ENCODE measurements at places on chromosomes 4 and X.

DNA sequence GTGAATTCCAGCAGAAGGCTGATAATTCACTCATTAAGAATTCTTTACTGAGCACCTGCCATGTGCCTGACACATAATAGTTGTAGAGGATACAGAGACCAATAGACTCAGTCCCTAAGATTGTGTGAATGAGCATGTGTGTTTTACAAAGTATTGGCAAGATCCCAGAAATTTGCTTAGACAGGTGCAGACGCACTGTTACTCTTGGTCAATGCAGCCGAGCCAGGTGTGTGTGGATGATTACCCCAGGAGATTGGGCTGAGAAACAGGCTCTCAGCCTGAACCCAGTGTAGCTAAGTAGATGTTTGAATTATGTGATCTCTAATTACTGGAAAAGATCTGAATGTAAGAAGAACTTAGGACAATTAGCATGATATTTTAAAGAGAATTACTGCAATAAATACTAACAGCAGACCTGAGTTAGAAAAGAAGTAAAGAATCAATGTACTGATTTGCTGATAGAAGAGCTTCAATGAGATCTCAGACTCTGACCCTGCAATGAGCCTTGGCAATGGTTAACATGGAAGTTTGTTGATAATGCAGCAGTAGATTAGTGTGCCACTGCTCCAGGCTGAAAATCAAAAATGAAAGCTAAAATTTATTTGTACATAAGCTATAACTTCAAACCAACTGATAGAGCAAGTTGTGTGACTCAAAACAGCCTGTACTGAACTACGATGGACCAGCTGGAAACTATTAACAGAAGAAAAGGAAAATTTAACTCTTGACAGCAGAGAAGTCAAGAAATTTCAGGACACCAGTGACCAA is 32.2 kb upstream of the NDST4 start:
- no peak for DNase-seq

DNA sequence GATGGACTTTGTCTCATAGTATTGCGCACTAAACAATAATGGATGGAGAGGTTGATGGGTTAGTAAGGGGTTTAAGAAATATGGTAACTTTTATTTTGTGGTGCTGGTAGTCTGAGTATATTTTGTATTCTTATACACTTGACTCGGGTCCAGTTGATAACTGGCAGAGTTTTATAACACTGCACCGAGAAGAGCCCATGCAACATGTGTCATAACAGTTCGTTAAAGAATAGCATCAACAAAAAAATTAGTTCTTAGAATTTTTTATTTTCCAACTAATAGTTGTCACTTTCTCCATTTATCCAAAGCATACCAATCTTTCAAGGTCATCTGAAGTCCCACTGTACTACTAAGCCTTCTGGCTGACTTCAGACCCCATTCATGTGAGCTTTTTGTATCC is 175.1 kb downstream of the SOWAHB start:
- no peak for DNase-seq

DNA sequence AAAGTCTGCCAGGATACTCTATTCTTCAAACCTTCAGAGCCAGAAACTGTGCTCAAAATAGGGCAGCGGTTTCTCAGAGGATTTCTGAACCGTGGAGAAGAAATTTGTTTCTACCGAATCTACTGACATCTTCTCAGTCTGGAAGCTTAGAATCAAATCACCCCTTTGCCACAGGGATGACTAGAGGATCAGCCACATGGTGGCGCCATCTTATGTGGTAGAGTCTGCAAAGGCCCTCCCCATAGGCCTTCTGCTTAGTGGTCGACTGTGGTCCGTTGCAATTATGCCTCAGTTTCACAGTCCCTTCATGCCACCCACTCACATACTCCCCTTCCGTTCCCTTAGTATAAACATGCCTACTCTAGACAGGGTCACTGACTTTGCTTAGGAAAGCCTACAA is 680.7 kb upstream of the SPANXN1 start:
- no peak for DNase-seq

DNA sequence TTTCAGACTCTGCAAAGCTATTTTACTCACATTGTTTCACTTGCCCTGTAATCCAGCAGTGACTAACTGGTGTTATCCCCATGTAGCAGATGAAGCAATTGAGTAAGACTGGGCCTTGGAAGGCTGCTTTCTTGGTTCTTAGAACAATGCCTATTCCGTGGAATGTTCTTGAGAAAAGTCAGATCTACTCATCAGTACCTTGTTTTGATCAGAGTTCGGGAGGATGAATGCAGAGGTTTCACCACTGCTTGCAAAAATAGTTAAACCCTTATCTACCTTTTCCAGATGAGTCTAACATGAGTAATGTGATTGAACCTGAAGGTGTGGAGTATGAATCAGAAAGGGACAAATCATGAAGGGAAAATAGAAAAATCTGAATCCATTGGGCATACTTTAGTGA is 1.8 kb downstream of the MAOB start:
- DNase-seq = no peak

DNA sequence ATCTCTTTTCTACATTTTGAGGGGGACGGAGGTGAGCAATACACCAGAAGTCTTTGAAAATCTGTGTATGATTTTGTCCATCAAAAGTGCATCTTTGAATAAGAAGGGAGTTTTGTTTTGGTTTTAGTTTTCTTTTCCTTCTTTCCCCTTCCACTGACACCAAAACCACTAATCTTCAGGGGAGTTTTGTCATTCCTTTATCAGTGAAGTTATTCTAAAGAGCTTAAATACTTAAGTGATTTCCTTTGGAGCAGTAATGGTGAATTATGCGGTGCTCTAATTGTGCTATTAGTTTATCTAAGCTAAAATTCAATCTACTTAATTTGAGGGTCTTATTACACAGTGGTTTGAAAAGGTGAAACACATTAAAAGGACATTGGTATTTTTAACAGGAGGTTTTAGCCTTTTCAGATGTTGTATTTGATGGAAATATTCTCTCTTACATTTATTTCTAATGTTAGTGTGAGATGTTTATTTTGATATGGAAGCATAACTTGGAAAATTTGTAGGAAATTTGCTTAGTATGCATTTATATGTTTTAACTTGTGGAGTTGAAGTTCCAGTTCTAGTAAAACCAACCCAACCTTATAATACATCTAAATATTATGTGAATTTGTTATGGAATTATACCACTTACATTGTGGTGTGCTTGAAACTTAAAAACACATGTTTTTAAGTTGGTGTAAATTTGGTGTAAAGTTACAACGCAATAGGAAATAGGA is 124.9 kb downstream of the PCDH7 start:
- no peak for DNase-seq
